ENCODE measurements at places on chromosomes 16 and 17. TPM values are rescaled to one million over a fixed set of nuclear protein-coding genes. Genes with fewer than 3 reads are reported as not detected.

DNA sequence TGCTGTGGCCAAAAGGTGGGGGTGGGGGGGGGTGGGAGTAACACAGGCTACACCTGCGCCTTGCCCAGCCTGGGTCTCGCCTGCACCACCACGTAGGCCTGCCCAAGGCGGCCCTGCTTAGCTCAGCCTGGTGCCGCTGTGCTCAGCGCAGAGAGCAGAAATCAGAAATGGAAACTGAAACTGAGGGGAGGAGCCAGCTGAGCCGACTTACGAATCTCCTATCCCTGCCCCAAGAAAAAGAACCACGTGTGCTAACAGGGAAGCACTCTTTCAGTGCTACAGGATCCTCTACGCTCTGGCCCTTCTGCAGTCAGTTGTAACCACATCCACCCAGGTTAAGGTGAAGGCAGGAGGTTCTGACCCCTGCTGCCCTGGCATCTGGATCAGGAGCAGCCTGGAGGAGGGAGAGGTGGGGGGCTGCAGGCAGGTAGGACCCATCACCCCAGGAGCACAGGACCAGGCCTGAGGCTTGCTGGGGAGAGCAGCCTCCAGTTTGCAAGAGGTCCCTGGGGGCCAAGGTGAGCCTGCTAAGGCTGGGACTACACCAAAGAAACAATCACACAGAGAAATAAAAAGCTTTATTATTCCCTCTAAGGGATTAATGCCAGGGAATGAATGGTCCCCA lies at the start of gene DHX58:
DHX58 (minus strand) TSS at position 163 of the 625 bp plus-strand sequence. CDS start 822 bp downstream, outside the sequence.
- DNase-seq: peak; percentile 91

Gene TAT
- not detected for total RNA-seq

Gene TMEM11
- total RNA-seq: 14.5 TPM

Gene PIP4K2B
- total RNA-seq: 44.1 TPM

Gene SLFN14
- total RNA-seq: not detected
